ENCODE measurements at places on chromosomes 13 and 19. TPM values are rescaled to one million over a fixed set of nuclear protein-coding genes. Genes with fewer than 3 reads are reported as not detected.

Gene ZNF492
- 2.0 TPM for total RNA-seq

Gene PSENEN
- 37.7 TPM for total RNA-seq

Gene NLRP11
- not detected for total RNA-seq

Gene ZNF738
- total RNA-seq, result 17.1 TPM

Gene KIR2DL4
- total RNA-seq, result not detected

Gene THSD1
- 0.07 TPM for total RNA-seq

Gene CFAP97D2
- total RNA-seq, result not detected
